Thyroid gland (tissue), 4 donors: ENCODE measurements at places on chromosomes 2 and 18. TPM values are rescaled to one million over a fixed set of nuclear protein-coding genes. Genes with fewer than 3 reads are reported as not detected.

Gene DSC1
- total RNA-seq, result not detected

Gene PMAIP1
- 1.6 TPM for total RNA-seq

Gene CFAP210
- total RNA-seq, result 1.6 TPM

DNA sequence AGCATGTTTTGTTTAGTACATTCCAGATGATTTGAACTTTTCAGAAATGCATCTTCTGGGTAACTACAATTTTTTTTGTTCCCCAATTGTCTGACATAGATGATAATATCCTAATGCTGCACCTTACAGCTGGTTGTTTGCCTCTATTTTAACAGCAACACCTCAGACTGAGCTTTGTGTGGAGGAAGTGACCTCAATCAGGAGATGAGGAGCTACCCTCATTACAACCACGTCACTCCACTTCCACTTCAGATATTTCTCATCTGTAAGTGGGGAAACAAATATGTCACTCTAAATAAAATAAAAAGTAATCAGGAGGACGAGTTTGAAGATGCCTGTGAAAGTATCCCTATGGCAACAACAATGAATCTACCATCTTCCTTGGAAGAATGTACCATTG lies 12.1 kb upstream of the SRSF7 start:
- no peaks in the 10 kb centered on the region for H3K27me3 ChIP-seq
- H3K4me3 ChIP-seq, result no peak overlapping the region
- peaks cover 7% of the 10 kb centered on the region for H3K4me1 ChIP-seq
- no peak for DNase-seq
- H3K36me3 ChIP-seq, result no peaks in the 10 kb centered on the region

DNA sequence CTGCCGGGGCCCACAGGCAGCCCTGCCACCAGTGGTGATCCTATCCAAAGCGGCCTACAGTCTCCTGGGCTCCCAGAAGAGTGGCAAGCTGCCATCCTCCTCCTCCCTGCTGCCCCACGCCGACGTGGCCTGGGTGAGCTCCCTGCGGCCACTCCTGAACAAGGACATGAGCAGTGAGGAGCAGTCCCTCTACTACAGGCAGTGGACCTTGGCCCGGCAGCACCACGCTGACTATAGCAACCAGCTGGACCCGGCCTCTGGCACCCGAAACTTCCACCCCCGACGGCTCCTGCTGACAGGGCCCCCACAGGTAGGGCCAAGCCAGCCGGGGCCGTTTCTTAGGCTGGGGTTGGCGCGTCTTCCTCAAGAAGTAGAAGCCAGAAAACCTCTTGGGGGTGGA lies 100.5 kb downstream of the ESCO1 start:
- no peak overlapping the region for H3K4me3 ChIP-seq
- DNase-seq, result peak; percentile 33
- no peaks in the 10 kb centered on the region for H3K27me3 ChIP-seq
- H3K36me3 ChIP-seq, result no peaks in the 10 kb centered on the region
- no peak overlapping the region for H3K27ac ChIP-seq

Gene CENPA
- total RNA-seq, result not detected

GRCh38 chr2:237118561-237119155 lies 33.0 kb downstream of the COPS8 start:
- no peaks in the 10 kb centered on the region for H3K27me3 ChIP-seq
- no peak overlapping the region for H3K27ac ChIP-seq
- H3K4me3 ChIP-seq, result no peak overlapping the region

DNA sequence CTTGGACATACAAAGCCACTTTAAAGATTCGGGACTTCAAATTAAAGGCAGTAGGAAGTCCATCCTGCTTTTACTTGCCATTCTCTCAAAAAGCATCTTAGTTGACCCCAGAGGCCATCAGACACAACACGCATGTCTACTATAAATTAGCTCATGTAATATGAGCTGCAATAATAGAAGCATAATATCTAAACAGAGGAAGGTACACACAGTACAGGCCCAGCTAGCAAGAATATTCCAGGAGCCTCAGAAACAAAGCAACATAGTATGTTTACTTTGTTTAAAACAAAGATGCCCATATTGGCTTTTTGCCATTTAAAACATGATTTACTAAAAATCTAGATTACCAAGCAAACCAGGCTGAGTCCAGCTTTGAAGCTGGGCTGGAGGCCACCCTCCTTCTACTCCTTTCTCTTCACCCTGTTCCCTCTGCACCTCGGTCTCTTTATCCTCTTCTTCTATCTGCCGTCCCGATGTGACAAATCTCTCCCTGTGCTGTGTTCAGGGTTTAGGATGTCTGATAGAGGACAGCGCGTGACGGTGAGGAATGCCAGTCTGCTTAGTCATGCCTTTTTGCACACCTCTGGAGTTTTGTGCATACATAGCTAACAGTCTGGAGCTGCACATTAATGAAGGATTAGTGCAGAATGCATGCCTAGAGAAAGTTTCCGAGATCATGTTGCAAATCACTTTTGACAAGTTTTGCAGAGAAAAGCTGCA lies 28.2 kb downstream of the DTNA start:
- H3K27ac ChIP-seq, result peak overlapping the region; percentile 77
- no peaks in the 10 kb centered on the region for H3K36me3 ChIP-seq
- H3K4me1 ChIP-seq, result peaks cover 54% of the 10 kb centered on the region
- peak; percentile 67 for DNase-seq

- H3K4me3 ChIP-seq, result no peak overlapping the region
- H3K4me1 ChIP-seq, result no peaks in the 10 kb centered on the region
- no peak for DNase-seq
- no peaks in the 10 kb centered on the region for H3K27me3 ChIP-seq
- H3K27ac ChIP-seq, result no peak overlapping the region
- H3K36me3 ChIP-seq, result no peaks in the 10 kb centered on the region
Measured at GRCh38 chr2:40384714-40385113, 67.2 kb downstream of the SLC8A1 start.

GRCh38 chr2:17479875-17480274 lies 38.4 kb downstream of the RAD51AP2 start:
- H3K27me3 ChIP-seq, result no peaks in the 10 kb centered on the region
- no peak for DNase-seq
- no peak overlapping the region for H3K4me3 ChIP-seq

DNA sequence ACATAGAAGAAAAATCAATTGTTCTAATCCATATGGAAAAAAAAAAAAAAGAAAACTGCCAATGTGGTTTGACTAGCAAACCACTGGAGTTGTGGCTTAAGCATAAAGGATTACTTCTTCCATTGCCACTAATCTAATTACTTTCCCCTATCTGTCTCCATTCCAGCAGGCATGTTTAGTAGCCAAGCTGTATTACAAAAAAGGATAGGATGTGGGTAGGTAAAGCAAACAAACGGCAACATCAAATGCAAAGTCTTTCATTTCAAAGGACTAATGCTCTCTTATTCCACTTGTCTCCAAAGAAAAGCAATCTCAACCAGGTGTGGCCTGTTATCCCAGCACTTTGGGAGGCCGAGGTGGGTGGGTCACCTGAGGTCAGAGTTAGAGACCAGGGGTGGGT lies 36.5 kb downstream of the SLC8A1 start:
- no peak for DNase-seq
- no peak overlapping the region for H3K4me3 ChIP-seq
- no peaks in the 10 kb centered on the region for H3K36me3 ChIP-seq
- no peak overlapping the region for H3K27ac ChIP-seq

DNA sequence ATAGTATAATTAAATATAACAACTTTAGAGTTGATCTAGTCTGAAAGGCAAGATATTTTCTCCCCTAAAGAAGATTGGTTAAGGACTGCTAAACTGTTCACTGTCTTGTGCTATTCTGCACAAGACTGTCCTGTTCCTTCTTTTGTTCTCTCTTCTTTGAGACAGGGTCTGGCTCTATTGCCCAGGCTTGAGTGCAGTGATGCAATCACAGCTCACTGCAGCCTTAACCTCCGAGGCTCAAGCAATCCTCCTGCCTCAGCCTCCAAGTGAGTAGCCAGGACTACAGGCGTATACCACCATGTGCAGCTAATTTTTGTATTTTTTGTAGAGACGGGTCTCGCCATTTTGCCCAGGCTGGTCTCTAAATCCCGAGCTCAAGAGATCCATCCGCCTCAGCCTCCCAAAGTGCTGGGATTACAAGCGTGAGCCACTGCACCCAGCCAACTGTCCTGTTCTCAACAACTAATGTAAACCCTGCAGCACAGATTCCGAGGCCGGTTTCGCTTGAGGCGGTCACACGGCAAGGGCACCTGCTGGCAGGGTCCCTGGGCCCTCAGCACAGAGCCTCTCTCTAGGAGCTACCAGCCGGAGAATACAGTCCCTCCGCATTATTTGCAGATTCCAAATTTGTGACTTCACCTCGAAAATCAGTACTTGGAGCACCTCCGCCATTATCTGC lies 16.4 kb downstream of the PXDN start:
- no peak overlapping the region for H3K27ac ChIP-seq
- no peak overlapping the region for H3K4me3 ChIP-seq
- H3K36me3 ChIP-seq, result no peaks in the 10 kb centered on the region
- H3K4me1 ChIP-seq, result peaks cover 22% of the 10 kb centered on the region
- no peak for DNase-seq

Gene GNAL
- total RNA-seq, result 27.3 TPM

GRCh38 chr2:197134206-197134605 lies 176.4 kb downstream of the ANKRD44 start:
- no peaks in the 10 kb centered on the region for H3K4me1 ChIP-seq
- H3K27me3 ChIP-seq, result no peaks in the 10 kb centered on the region
- H3K36me3 ChIP-seq, result no peaks in the 10 kb centered on the region
- no peak overlapping the region for H3K4me3 ChIP-seq

Gene KCNJ13
- 4.2 TPM for total RNA-seq

DNA sequence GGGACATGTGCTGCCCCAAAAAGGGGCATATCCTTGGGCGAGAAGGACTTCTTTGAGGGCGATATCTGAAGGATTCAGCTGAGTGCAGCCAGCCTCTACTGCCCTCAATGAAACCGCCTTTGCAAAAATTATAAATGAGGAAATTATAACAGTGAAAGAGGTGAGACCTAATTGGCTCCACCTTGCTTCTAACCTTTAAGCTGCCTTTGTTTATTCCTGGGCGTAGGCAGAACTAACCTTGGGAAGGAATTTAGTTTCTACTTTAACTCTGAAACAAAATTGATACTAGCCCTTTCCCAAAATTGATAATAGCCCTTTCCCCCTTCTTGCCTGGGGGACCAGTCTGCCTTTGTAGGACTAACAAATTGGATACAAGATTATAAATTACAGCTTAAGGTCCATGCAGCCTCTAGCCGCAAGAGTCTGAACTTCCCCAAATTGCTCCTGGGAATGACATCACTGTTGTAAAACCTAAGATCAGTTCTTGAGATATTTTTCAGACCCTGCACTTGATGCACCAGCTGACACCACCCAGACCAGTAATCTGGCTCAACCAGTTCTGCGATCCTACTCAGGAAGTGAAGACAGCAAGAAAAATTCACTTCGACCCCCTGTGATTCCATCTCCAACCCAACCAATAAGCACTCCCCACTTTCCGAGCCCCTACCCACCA lies 36.0 kb upstream of the ASAP2 start:
- peak; percentile 72 for DNase-seq
- peak overlapping the region; percentile 60 for H3K27ac ChIP-seq
- H3K27me3 ChIP-seq, result no peaks in the 10 kb centered on the region
- no peak overlapping the region for H3K4me3 ChIP-seq

- no peaks in the 10 kb centered on the region for H3K36me3 ChIP-seq
- no peak overlapping the region for H3K4me3 ChIP-seq
- H3K4me1 ChIP-seq, result no peaks in the 10 kb centered on the region
- H3K27me3 ChIP-seq, result no peaks in the 10 kb centered on the region
Measured at GRCh38 chr18:41875094-41875780, 79.8 kb upstream of the PIK3C3 start.

DNA sequence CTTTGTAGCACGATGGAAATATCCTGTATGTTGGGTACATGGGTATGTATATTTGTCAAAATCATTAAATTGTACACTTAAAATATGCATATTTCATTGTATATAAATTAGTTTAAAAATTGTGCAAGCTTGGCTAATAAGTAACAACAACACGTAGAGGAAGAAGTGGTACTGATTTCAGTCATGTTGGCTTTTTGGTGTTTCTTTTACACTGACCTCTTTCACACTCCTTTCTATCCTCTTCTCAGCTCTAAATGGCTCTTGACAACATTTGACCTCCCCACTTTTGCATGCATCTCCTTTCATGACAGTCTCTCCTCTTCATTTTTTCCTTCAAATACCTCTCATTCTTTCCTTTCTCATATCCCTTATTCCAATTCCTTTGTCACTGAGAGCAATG lies 801.4 kb upstream of the ZEB2 start:
- H3K27ac ChIP-seq, result no peak overlapping the region
- H3K36me3 ChIP-seq, result no peaks in the 10 kb centered on the region

- H3K4me3 ChIP-seq, result no peak overlapping the region
- H3K27me3 ChIP-seq, result no peaks in the 10 kb centered on the region
- H3K36me3 ChIP-seq, result no peaks in the 10 kb centered on the region
- H3K4me1 ChIP-seq, result peaks cover 28% of the 10 kb centered on the region
Measured at GRCh38 chr2:3293221-3293620, 84.4 kb downstream of the EIPR1 start.

Gene NTSR2
- total RNA-seq, result not detected

- H3K4me1 ChIP-seq, result peaks cover 43% of the 10 kb centered on the region
- peak overlapping the region; percentile 34 for H3K4me3 ChIP-seq
- no peaks in the 10 kb centered on the region for H3K36me3 ChIP-seq
- H3K27me3 ChIP-seq, result no peaks in the 10 kb centered on the region
- peak; percentile 42 for DNase-seq
- peak overlapping the region; percentile 71 for H3K27ac ChIP-seq
Measured at GRCh38 chr2:39119732-39120520, 925 bp downstream of the SOS1 start.

Gene CFAP53
- total RNA-seq, result 2.7 TPM

Gene MSTN
- total RNA-seq, result 0.27 TPM

DNA sequence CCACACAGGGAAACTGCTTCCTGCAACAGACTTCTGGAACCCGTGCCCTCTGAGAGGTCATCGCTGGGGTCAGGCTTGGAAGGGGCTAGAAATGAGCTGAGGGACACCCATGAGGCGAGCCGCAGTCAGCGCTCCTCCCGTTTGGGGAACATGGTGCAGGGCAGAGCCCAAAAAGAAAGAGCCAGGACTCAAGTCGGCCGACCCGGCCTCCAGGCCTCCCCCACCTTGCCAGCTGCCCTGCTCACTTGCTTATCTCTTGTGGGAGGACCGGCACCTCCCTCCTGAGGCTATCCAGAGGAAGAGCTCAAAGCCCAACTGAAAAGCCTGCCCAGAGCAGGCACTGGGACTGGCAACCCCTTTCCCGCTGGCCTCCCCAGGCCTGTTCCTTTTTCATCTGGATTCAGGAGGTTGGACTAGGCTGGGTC lies 43.6 kb downstream of the SCTR start:
- DNase-seq, result no peak
- H3K4me1 ChIP-seq, result peaks cover 6% of the 10 kb centered on the region
- H3K4me3 ChIP-seq, result no peak overlapping the region
- no peaks in the 10 kb centered on the region for H3K27me3 ChIP-seq

DNA sequence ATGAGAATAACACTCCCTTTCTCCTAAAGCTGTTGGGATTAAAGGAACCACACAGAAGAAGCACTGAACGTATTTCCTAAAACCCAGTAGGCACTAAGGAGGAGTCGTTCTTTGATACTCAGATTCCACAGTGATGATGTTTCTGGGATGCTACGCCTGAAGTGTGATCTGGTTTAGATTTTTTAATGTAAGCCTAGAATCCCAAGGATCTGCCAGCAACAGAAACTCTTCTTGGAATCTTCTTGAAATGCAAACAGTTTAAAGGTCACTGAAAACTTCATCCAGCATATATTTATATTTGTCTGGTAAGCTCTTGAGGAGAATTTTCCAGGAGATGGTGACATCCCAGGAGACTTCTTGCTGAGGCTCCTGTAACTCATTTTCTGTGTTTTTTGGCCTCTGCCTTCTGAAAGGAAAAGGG lies 247.6 kb upstream of the TRIB2 start:
- no peak for DNase-seq
- no peaks in the 10 kb centered on the region for H3K4me1 ChIP-seq
- H3K27ac ChIP-seq, result no peak overlapping the region
- no peaks in the 10 kb centered on the region for H3K27me3 ChIP-seq

Gene CERKL
- not detected for total RNA-seq

GRCh38 chr2:8486141-8486540 lies 195.7 kb upstream of the ID2 start:
- no peak overlapping the region for H3K27ac ChIP-seq
- no peaks in the 10 kb centered on the region for H3K27me3 ChIP-seq
- H3K4me1 ChIP-seq, result no peaks in the 10 kb centered on the region
- H3K4me3 ChIP-seq, result no peak overlapping the region
